NCI-H1930 (cell line): ENCODE measurements at places on chromosomes 7 and 10.

DNA sequence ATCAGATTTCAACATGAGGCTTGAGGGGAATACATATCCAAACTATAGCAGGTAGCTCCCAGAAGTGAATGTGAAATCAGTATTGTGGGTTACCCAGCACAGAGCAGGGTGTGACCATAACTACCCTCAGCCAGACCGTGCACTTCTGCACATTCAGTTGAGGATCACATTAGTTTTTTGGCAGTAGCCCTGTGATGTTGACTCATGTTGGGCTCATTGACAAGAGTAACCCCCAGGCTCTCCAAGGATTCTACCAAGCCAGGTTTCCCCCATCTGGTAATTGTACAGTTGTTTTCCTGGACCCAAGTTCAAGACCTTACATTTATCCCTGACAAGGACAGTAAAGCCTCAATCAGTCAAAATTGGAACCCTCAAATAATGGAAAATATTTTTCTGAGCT, 11.7 kb upstream of the CPA4 start:
- no peak for DNase-seq

DNA sequence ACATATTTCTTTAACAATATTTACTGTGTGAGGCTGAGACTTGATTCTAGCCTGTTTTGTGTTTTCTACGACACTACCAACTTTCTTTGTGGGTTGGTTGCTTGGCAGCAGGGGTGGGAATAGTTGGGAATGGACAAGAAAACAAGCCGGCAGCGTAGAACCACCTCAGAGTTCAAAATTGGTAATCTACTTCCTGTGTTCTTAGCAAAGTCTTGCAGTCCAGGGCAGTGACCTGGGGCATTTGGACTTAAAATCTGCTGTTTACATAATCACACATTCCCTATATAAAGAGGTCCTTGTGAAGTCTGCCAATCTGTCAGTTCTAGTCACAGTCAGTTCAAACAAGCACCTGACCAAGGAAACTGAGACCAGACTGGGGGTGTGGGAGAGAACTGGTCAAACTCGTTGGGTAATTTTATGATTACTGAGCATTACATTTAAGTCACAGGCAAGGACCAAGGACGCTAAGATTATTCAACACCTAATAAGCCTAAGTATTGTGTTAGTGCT, 167.9 kb downstream of the CPEB3 start:
- DNase-seq = no peak

GRCh38 chr7:122300211-122300932, 4.2 kb downstream of the FEZF1 start:
- DNase-seq = no peak

DNA sequence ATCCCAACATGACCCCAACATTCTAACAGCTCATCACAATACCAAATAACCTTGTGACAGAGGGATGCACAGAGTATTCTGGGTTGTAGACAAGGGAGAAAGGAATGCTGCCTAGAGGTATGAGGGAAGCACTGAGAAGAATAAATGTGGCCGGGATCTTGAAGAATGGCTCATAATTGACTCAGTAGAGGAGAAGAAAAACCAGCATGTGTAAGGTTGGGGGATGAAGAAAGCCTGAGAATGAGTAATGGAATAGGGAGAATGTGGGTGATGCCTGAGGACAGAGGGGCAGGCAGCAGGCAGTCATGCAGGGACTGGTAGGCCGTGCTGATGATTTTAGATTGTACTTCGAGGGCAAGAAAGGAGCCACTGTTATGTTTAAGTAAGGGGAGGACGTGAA, 75.4 kb upstream of the ELMO1 start:
- DNase-seq = no peak

- DNase-seq = no peak
Observed at GRCh38 chr7:55556031-55556430, 16.3 kb downstream of the VOPP1 start.
